Kidney (tissue), 22 donors: ENCODE measurements at places on chromosomes 3 and 15. TPM values are rescaled to one million over a fixed set of nuclear protein-coding genes. Genes with fewer than 3 reads are reported as not detected.

Gene POLR2M
- 77.0 TPM for total RNA-seq

Gene FAM81A
- 10.4 TPM for total RNA-seq

Gene PROK2
- total RNA-seq, result 0.25 TPM

Gene RPN1
- total RNA-seq, result 234 TPM

Gene FILIP1L
- total RNA-seq, result 25.5 TPM

Gene HRG
- 0.35 TPM for total RNA-seq

Gene KCNH8
- 1.0 TPM for total RNA-seq

Gene CAV3
- not detected for total RNA-seq

Gene GASK1A
- 7.3 TPM for total RNA-seq

DNA sequence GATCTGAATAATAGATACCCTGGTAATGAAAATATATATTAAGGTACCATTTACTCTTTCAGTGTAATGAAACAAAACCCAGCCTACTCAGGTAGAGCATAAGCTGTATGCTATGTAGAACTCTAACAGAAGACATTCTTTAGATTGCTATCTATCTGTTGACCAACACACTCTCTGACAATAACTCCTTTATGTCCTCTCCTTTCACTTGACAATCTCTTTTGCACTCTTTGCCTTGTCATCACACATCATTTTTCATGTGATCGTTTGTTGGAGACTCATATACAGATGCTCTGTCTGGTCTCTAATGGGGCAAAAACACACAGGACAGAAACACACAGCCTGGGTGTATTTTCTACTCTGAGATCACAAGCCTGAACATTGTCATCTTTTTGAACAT, 35.4 kb upstream of the SUCLG2 start:
- no peaks in the 10 kb centered on the region for H3K36me3 ChIP-seq
- no peak overlapping the region for H3K27ac ChIP-seq
- DNase-seq, result no peak

GRCh38 chr15:43920254-43920600, 93.4 kb downstream of the WDR76 start:
- no peaks in the 10 kb centered on the region for H3K27me3 ChIP-seq
- DNase-seq, result no peak
- no peaks in the 10 kb centered on the region for H3K36me3 ChIP-seq
- no peak overlapping the region for H3K27ac ChIP-seq
- H3K4me3 ChIP-seq, result no peak overlapping the region

GRCh38 chr3:40597441-40597840, 72.7 kb downstream of the ZNF621 start:
- no peak overlapping the region for H3K27ac ChIP-seq
- DNase-seq, result no peak
- H3K36me3 ChIP-seq, result no peaks in the 10 kb centered on the region
- no peaks in the 10 kb centered on the region for H3K27me3 ChIP-seq
- H3K4me3 ChIP-seq, result no peak overlapping the region
- no peaks in the 10 kb centered on the region for H3K4me1 ChIP-seq

DNA sequence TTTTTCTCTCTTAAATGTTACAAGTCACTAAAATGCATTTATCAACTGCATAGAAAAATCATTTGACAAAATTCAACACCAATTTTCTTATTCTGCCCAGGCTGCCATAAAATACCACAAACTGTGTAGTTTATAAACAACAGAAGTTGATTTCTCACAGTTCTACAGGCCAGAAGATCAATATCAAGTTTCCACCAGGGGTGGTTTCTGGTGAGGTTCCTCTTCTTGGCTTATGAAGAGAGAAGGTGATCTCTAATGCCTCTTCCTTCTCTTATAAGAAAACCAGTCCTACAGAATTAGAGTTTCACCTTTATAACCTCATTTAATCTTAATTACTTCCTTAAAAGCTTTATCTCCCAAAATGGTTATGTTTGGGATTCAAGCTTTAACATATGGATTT, 10.9 kb upstream of the CD200R1L start:
- H3K36me3 ChIP-seq, result no peaks in the 10 kb centered on the region
- no peak overlapping the region for H3K27ac ChIP-seq
- no peaks in the 10 kb centered on the region for H3K4me1 ChIP-seq
- no peaks in the 10 kb centered on the region for H3K27me3 ChIP-seq

DNA sequence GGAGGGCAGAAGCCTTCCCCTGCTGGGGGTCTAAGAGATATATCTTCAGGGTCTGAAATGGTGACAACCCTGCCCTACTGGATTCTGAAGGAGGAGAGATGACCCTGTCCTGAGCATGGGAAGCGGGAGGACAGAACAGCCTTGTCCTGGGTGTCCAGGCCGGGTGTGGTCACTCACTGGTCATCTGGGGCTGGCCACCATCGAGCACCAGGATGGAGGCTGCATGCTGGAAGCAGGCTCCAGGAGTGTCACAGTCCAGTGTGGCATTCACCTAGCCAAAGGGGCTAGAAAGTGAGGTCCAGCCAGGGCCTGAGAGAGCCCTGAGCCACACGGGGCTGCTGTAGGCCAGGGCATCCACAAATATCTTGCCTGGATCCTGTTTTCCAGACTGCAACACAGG, 5.2 kb downstream of the CDHR4 start:
- no peaks in the 10 kb centered on the region for H3K27me3 ChIP-seq
- H3K27ac ChIP-seq, result no peak overlapping the region
- H3K4me1 ChIP-seq, result no peaks in the 10 kb centered on the region

DNA sequence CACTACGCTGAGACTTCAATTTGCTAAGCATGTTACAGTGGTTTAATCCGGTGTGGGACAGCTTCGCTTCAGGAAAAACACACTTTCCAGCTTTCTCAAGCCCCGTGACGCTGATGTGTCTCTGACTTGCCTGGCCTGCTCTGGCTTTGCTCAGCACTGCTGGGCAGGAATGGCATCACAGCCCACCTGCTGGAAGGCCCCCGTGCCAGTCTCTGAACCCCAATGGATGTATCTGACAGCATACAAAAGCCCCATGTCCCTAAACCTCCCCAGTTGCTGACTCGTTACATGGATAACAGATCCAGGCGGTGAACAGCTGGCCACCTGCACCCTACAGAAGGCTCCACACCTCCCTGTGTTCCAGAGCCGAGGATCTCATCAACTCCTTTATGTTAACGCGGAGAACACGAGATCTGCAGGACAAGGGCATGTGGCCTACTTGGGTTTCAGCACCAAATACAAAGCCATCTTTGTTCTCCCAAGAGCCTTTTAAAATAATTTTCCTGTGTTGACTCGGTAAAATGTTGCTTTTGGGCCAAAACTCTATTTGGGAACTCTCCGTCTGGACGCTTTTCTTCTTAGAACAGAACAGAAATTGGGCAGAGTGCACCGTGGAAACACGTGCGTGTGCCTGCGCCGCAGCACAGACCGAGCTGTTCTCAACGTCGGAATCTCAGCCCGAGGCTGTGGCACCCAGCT, 61.4 kb downstream of the ATP10A start:
- H3K27me3 ChIP-seq, result no peaks in the 10 kb centered on the region
- no peak overlapping the region for H3K27ac ChIP-seq
- H3K4me3 ChIP-seq, result no peak overlapping the region
- no peak for DNase-seq

DNA sequence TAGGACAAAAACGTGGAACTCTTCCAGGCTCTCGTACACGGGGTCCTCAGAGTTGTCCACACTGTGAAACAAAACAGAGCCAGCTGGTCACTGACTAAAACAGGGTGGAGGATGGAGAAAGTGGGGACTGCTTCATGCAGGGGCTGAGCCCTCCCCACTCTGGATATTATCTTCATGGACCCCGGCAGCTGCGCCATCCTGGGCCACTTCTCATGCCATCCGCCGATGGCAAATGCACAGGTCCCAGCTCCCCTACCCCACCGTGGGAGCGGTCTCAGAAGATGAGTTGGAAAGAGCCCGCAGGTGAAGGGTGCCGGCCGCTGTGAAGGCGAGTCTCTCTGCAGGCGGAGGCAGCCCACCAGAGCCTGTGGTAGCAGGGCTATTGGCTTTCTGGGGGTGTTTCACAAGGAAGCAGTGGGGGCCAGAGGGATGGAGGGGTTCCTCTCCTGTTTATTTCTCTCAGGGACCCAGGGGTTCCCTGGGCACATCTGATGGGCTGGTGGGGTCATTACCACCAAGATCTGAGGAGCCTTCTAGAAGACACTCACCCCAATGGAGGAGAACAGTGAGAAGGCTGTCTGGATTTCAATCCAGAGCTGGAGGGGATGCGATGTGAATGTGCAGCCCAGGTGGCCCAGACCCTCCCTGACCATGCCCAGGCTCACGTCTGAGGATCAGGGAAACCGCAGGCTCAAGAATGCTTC, 177.3 kb downstream of the KLF13 start:
- no peaks in the 10 kb centered on the region for H3K4me1 ChIP-seq
- no peak overlapping the region for H3K4me3 ChIP-seq
- H3K36me3 ChIP-seq, result no peaks in the 10 kb centered on the region
- H3K27ac ChIP-seq, result no peak overlapping the region
- no peak for DNase-seq
- no peaks in the 10 kb centered on the region for H3K27me3 ChIP-seq

- peaks cover 15% of the 10 kb centered on the region for H3K36me3 ChIP-seq
- no peak for DNase-seq
- no peak overlapping the region for H3K27ac ChIP-seq
- no peak overlapping the region for H3K4me3 ChIP-seq
Measured at GRCh38 chr3:128091586-128091985, 32.0 kb downstream of the RUVBL1 start.

DNA sequence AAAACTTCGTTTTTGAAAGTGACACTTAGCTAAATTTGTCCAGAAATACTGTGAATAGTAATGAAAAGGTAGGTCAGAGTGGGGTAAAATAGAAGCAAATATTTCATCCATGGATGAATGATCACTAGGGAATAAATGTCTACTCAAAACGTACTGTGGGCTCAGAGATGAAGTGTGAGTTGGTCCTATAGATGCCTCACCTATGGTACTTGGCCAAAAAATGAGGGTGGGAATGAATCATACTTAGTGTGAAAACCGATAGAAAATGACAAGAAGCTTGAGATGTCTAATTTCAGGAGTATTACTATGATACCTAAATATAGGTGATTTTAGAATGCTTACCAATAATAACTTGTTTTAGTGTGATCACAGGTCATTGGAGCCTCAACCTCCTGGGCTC, 155.9 kb downstream of the GMNC start:
- no peaks in the 10 kb centered on the region for H3K36me3 ChIP-seq
- no peaks in the 10 kb centered on the region for H3K27me3 ChIP-seq
- H3K4me3 ChIP-seq, result no peak overlapping the region
- H3K27ac ChIP-seq, result no peak overlapping the region
- H3K4me1 ChIP-seq, result no peaks in the 10 kb centered on the region

- H3K36me3 ChIP-seq, result no peaks in the 10 kb centered on the region
- no peak for DNase-seq
- H3K27me3 ChIP-seq, result no peaks in the 10 kb centered on the region
- no peak overlapping the region for H3K27ac ChIP-seq
- no peak overlapping the region for H3K4me3 ChIP-seq
Measured at GRCh38 chr3:71504250-71505036, 79.1 kb downstream of the FOXP1 start.

DNA sequence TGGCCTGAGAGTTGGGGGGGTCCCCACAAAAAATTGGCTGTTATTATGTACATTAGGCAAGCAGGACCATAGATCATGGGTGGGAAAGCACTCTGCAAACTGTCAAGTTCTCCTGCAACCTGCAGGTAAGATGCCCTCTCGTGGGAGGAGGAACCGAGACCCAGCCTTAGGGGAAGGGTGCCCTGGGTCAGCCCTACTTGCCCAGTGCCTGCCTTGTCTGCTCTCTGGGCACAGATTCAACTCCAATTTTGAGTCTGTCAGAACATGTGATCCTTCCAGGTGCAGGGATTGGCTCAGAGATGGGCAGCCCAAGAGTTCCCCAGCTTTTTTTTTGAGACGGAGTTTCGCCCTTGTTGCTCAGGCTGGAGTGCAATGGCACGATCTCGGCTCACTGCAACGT, 99.2 kb downstream of the PLXNA1 start:
- no peaks in the 10 kb centered on the region for H3K36me3 ChIP-seq
- no peaks in the 10 kb centered on the region for H3K4me1 ChIP-seq
- H3K4me3 ChIP-seq, result no peak overlapping the region
- no peaks in the 10 kb centered on the region for H3K27me3 ChIP-seq
- no peak for DNase-seq
- H3K27ac ChIP-seq, result no peak overlapping the region

- H3K27me3 ChIP-seq, result no peaks in the 10 kb centered on the region
- no peaks in the 10 kb centered on the region for H3K36me3 ChIP-seq
- no peaks in the 10 kb centered on the region for H3K4me1 ChIP-seq
Measured at GRCh38 chr3:138005627-138006026, 4.3 kb upstream of the CLDN18 start.

GRCh38 chr3:105529456-105529855, 162.7 kb downstream of the ALCAM start:
- DNase-seq, result no peak
- H3K27ac ChIP-seq, result no peak overlapping the region
- H3K36me3 ChIP-seq, result no peaks in the 10 kb centered on the region
- H3K4me1 ChIP-seq, result no peaks in the 10 kb centered on the region
- no peak overlapping the region for H3K4me3 ChIP-seq
- H3K27me3 ChIP-seq, result no peaks in the 10 kb centered on the region

GRCh38 chr3:50258029-50258680, 10.8 kb upstream of the SEMA3B start:
- H3K36me3 ChIP-seq, result peaks cover 30% of the 10 kb centered on the region
- H3K27me3 ChIP-seq, result no peaks in the 10 kb centered on the region
- no peak overlapping the region for H3K4me3 ChIP-seq
- DNase-seq, result peak; percentile 22

- no peaks in the 10 kb centered on the region for H3K27me3 ChIP-seq
- H3K4me3 ChIP-seq, result no peak overlapping the region
- H3K36me3 ChIP-seq, result no peaks in the 10 kb centered on the region
- H3K27ac ChIP-seq, result no peak overlapping the region
Measured at GRCh38 chr3:158737976-158738615, 5.8 kb upstream of the RARRES1 start.

- no peaks in the 10 kb centered on the region for H3K4me1 ChIP-seq
- no peaks in the 10 kb centered on the region for H3K36me3 ChIP-seq
- no peaks in the 10 kb centered on the region for H3K27me3 ChIP-seq
Measured at GRCh38 chr3:24220859-24221657, 273.6 kb downstream of the THRB start.

DNA sequence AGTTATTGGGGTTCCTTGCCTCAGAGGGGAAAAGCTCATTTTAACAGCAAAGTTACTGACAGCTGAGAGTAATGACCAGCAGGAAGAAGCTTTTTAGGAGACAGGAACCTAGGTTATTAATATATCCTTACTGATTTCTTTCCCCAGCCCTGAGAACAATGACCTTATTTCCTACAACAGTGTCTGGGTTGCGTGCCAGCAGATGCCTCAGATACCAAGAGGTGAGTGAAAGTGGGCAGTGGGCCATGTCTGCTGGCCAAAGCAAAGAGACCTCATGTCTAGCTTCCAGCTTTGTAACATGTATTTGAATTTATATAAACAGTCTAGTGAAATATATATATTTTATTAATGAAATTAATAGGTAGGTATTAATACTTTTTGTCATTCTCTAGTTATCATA, 5.0 kb downstream of the CCNDBP1 start:
- H3K27me3 ChIP-seq, result no peaks in the 10 kb centered on the region
- no peak for DNase-seq
- H3K4me3 ChIP-seq, result no peak overlapping the region
- H3K36me3 ChIP-seq, result peaks cover 36% of the 10 kb centered on the region

DNA sequence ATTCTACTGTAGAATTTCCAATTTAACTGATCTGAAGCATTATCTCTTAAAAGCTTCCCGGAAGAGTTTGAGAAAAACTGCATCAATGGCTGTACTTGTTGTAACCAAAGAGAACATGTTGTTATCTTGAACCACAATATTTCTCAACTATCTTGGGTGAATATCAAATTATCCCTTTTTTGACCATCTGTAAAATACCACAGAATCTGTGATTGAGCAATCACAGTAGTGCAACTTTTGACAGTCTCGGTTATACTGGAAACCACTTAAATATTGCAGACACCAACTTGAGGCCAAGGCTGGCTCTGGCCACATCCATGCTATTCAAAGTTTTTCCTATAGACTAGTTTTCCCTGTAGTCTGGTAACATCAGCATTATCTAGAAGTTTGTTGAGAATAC, 842.8 kb upstream of the EPHA6 start:
- no peaks in the 10 kb centered on the region for H3K27me3 ChIP-seq
- DNase-seq, result no peak
- no peaks in the 10 kb centered on the region for H3K4me1 ChIP-seq
- H3K36me3 ChIP-seq, result no peaks in the 10 kb centered on the region
- no peak overlapping the region for H3K4me3 ChIP-seq
- no peak overlapping the region for H3K27ac ChIP-seq
